Nephron progenitor cell (in vitro differentiated cells): ENCODE measurements at places on chromosomes 6 and 20.

- no peak for DNase-seq
Measured at GRCh38 chr6:144379356-144379755, 94.2 kb downstream of the UTRN start.

DNA sequence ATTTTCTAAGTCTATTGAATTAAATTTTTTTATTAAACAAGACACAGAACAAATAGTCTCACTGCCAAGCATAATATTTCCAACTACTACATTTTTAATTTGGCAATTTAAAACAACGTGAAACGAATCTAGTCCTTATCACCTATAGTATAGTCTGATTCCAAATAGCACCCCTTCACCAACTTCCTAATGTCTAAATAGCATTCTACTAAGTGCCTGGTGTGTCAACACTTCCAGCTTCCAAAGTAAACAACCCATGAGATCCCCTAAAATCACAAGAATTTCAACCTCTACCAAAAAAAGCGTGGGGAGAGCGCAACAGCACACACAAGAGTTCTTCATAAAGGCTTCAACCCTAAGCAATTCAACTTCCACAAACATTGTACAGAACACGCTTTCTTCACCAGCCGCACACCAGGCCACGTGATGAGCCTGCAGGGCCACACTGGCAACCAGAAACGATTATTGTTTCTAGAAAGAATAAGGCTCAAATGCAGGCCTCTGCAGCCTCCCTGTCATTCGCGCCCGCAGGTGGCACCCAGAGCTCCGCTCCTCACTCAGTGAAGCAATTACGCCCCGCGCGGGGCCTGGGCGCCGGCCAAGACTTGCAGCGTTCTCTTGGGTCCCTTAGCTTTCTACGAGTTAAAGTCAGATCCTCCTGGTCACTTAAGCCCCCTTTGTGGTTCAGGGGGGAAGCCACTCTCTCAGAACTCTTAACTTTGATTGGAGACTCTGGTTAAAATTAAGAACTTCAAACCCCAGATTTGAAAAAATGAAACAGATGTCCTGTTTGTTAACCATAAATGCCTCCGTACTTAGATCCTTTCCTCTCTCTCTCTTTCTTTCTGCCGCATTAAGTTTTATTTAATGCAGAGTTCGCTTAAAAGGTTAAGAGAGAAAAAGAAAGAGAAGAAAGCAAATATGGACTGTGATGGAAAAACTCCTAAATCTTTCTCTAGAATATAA, 18.3 kb downstream of the SIM1 start:
- DNase-seq: no peak

DNA sequence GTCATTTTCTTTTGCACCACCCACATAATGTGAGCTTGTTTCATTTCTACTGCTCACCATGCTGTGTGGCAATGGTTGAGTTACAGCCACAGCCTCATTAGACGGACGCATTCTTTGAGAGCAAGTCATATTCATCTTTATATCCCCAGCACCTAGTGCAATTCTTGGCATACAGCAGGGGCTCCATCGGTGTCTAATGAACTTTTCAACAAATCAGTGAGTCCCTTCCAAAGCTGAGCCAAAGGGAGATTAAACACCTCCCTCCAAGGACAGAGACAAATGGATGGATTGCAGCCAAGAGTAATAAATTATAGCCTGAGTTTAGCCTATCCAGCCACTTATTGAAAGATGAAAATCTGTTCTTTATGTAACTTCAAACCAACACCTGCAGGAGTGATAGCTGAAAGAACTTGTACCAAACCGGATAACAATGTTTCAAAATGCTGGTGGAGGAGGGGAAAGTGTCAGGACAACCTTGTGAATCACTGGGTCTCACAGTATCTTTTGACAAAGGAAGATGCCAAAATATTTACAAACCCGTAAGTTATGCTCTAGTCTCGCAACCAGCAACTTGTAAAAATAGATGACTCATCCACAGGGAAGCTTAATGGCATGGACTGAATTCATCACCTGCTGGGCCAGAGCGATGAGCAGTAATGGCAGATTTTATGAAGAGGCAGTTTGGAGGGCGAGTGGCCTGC, 139.0 kb downstream of the PXDC1 start:
- DNase-seq: no peak

DNA sequence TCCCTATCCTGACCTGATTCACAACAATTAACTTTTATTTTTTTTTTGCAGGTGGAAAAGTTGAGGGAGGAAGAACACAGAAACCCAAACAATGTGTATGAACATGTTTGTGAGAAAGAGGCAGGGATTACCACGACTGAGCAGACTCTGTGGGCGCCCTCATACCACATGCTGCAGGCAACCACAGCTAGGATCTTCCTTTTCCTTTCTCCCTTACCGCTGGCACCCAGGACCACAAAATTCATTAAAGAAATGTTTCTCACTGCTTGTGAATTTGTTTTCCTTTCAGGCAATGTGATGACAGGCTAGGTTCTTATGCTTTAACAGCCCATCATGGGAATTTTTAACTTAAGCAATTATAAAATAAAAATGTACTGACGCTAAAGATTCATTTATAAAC, 287.1 kb downstream of the GMDS start:
- no peak for DNase-seq

DNA sequence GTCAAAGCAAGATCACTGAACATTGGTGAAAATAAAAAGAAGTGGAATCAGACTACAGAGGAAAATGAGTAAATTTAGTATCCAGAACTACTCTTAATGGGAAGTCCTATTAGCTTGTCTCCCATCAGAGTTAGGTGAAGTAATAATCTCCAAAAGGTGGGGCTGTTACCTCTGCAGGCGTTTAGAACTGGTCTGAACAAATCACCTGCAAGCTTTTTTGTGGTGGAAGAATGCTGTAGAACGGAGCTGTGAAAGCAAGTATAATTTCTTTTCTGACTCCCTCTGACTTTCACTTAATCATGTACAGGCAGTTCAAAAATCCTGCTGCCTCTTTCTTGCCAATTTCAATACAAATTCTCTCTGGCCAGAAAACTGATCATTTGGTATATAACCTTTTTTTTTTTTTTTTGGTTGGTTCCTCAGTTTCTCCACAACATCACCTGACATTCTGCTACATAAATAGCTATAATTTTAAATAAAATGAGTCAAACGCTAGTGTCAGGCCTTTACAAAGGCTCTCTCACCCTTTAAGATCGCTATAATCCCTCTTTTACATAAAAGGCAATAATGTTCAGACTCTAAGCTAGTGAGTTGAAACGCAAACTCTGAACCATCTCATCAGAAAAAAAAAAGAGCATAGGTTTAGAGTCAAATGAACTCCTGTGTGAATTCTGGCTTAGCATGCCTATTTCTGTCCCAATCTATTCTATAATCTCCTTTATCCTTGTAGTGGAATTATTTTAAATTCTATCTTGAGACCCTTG, 38.8 kb downstream of the CITED2 start:
- DNase-seq: no peak

GRCh38 chr20:3471397-3472021, 691 bp downstream of the ATRN start:
- no peak for DNase-seq

- no peak for DNase-seq
Measured at GRCh38 chr6:50116797-50117542, 67.2 kb upstream of the DEFB112 start.

GRCh38 chr20:50870561-50871161, 60.6 kb downstream of the ADNP start:
- peak; percentile 88 for DNase-seq

GRCh38 chr6:33683051-33683571, 28.4 kb downstream of the UQCC2 start:
- DNase-seq: no peak

- DNase-seq: no peak
Measured at GRCh38 chr6:164640956-164641355, 668.4 kb downstream of the C6orf118 start.

- no peak for DNase-seq
Measured at GRCh38 chr6:18099511-18099910, 23.0 kb downstream of the NHLRC1 start.

DNA sequence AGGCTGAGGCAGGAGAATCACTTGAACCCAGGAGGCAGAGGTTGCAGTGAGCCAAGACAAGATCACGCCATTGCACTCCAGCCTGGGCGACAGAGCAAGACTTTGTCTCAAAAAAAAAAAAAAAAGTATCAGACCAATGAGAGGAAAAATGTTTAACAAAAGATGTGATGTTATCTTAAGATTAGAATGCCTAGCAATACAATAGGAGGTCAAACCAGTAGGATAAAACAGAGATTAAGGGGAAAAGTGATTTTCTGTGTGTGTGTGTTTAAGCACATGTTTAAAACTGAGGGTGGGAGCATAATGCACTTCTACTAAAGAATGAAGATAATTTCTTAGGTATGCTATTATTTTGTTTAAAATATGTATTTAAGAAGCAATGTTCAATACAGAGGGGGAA, 17.9 kb downstream of the COL19A1 start:
- no peak for DNase-seq

- no peak for DNase-seq
Measured at GRCh38 chr6:144804246-144804790, 519.2 kb downstream of the UTRN start.

DNA sequence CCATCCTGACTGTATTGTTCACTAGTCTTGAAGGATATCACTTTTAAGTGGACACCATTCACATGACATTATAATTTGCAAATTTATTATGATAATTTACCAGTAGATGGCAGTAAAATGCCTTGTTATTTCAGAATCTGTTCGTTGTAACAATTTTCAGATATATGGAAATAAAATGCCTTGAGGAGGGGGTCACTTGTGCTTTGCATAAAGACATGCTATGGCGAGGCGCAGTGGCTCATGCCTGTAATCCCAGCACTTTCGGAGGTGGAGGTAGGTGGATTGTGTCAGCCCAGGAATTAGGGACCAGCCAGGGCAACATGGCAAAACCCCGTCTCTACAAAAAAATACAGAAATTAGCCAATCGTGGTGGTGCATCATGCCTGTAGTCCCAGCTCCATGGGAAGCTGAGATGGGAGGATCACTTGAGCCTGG, 9.0 kb upstream of the NCOA6 start:
- DNase-seq: no peak

DNA sequence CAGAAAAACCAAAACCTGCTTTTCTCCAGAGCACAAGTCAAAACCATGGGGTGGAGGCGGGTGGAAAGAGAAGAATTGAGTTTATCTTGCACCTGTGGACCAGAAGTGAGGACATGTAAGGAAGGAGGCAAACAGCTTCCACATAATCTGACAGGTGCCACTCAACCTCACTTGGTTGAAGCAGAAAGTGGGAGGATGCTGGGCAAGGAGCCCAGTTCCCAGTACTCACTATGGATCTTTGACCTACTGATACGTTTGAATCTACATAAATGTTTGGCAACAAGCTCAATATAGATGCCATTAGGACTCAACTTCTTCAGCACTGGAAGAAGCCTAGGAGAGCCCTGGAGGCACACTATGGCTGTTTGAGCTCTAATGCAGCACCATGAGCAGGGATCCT, 285.5 kb downstream of the KIF16B start:
- no peak for DNase-seq

DNA sequence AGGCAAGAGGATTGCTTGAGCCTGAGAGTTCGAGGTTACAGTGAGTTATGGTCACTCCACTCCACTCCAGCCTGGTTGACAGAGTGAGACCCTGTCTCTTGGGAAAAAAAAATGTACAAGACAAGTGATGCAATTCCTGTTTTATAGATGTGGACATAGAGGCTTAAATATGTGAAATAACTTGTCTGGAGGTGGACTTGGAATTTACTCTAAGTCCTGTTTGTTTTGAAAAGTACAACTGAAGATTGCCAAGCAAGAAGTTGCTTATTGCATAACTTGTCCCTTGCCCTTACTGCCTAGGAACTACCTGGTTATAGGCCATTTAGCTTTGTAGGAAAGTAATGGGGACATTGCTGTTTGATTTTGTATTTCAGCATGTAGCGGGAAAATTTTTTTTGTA, 26.0 kb upstream of the ADIG start:
- no peak for DNase-seq

GRCh38 chr6:155628306-155628705, 172.7 kb upstream of the NOX3 start:
- no peak for DNase-seq

- no peak for DNase-seq
Measured at GRCh38 chr20:63587776-63588591, 13.9 kb upstream of the HELZ2 start.

- DNase-seq: no peak
Measured at GRCh38 chr6:164911151-164911550, 398.3 kb downstream of the C6orf118 start.

DNA sequence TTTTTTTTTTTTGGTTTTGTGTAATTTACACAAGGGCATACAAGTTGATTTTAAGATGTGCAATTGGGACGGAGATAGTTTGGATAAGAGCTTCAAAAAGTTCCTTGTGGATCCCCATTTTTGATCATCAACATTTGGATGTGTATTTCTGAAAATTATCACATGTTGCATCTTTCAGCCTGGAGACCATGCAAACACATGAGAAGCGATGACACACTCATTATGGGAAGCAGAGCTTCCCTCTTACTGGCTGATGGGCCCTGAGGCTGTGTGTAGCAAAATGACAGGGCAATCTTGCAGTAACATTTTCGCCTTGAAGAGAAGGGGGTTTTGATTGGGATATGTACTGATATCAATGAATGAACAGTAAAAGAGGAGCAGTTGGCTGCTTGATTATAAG, 22.0 kb upstream of the RIPK1 start:
- no peak for DNase-seq

DNA sequence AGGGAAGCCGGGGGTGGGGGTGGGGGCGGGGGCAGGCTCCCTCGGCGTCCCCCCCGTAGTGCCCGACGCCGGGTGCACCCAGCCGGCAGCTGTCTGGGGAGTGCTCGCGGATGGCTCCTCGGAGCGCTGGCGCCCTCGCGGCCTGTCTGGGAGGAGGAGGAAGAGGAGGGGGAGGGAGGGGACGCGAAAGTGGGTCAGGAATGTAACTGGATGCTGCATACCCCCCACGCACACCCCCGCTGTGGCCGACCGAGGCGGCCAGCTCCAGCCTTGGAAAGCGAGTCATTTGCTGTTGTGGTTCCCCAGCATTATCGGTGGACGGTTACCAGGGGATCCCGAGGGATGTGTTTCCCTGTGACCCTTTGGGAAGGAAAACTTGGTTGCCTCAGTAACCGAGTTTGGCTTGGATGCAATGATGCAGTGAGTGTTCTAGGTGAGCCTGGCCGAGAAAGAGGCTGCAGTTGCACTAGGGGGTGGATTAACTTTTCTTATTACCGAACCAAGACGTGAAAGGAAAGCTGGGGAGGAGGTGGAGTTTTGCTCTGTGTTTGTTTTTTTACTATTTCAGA, 55.2 kb upstream of the RREB1 start:
- DNase-seq: peak; percentile 76

DNA sequence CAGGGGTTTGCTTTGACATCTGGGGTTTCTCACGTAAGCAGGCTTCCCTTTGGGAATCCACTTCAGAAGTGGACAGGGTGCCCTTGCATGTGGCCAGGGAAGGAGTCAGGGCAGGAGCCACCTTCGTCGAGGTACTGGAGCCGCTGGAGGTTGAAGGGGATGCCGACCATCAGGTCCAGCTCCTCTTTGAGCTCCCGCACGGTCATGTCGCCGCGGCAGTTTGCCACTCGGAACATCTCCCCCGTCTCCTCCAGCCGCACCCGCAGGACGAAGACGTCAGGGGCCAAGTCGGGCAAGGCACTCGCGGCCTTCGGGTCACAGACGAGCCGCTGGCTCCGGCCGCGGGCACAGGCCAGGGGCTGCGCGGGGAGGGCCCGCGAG, 360 bp downstream of the ANKRD60 start:
- peak; percentile 30 for DNase-seq

- DNase-seq: no peak
Measured at GRCh38 chr6:157385482-157385881, 4.5 kb downstream of the ZDHHC14 start.

- DNase-seq: no peak
Measured at GRCh38 chr6:43268782-43269272, 25.5 kb downstream of the TTBK1 start.
